ENCODE measurements at places on chromosomes 16 and 17.

GRCh38 chr16:54006693-54007092 lies 279.9 kb downstream of the IRX3 start:
- no peak for DNase-seq

- no peak for DNase-seq
Observed at GRCh38 chr16:70575376-70575775, 51.8 kb downstream of the SF3B3 start.

GRCh38 chr16:52499060-52499440 lies 47.9 kb downstream of the TOX3 start:
- no peak for DNase-seq

DNA sequence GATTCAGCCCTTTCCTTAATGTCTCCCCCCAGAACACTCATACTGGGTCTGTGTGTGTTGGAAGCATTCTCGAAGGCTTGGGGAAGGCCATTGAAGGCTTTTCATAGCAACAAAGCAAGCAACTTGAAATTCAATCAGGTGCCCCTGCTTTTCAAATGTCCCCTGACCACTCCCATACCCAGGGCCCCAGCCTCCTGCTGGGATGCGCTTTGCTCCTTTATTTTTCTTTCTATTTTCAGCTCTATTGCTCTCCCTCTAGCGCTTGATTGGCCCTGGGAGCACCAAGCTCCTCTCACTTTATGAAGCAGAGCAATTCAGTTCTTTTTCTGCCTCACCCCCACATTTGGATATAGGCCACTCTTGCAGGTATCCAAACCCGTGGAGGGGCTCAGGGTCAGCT lies 92.0 kb downstream of the WSCD1 start:
- DNase-seq: no peak

DNA sequence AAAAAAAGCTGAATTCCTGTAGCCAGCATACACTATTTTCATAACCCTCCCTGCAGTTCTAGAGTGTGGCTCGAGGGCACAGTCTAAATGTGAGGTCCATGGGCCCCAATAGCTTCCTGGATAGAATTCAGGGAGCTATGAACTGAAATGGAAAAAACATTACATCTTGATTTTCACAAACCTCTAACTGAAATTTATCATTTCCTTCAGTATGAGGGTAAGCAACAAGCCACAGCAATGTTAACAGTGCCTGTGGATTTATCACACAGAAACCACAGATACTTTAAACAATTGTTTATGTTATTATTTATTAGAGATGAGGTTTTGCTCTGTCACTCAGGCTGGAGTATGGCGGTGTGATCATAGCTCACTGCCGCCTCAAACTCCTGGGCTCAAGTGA lies 18.2 kb downstream of the TMEM92 start:
- DNase-seq: no peak

- DNase-seq: no peak
Observed at GRCh38 chr16:85635545-85636140, 22.5 kb downstream of the GSE1 start.

DNA sequence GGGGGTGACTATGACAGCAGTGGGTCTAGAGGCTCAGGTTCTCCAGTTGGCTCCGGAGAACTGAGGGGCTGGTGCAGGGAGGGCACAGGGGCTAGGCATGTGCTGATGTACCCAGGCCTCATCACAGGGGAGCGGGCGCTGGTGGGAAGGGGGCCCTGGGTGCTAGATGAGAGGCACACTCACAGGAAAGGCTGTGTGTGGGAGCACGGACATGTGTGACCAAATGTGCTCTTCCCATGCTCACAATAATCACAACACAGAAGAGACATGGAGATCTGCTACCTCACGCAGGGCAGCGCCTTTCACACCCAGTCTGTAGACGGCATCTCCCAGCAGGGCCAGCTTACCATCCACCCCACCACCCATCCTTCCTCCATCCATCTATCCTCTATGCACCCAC lies 17.4 kb upstream of the RASD1 start:
- DNase-seq: no peak

DNA sequence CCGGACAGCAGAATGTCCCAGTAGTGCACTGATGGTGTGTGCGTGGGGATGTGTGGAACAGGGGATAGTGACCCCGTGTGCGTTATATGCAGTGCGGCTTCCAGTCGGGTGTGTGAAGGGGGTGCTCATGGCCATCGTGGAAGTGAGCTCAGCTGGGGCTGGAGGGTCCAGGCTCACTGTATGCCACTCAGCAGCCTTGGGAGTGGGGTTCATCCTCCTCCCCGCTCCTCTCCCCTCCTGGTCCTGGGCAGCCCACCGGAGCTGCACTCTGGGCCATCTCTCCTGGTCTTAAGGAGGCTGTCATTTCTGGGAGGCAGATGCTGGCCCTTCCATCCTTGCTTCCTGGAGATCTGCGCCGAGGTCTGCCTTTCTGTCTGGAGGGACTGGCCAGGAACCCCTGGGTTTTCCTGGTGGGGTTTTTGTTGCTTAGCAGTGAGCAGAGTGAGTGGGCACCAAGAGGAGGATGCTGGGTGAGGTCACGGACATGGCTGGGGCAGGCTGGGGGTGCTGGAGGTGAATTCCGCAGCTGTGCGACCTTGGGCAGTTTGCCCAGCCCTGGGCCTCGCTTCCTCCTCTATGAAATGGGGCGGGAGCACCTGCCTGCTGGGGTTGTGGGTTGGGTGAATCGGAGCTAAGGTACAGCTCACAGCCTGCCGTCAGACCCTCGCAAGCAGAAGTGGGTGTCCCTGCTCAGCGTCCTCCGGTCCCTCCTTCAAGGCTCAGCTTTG lies 164.1 kb downstream of the SEC14L1 start:
- DNase-seq: no peak

DNA sequence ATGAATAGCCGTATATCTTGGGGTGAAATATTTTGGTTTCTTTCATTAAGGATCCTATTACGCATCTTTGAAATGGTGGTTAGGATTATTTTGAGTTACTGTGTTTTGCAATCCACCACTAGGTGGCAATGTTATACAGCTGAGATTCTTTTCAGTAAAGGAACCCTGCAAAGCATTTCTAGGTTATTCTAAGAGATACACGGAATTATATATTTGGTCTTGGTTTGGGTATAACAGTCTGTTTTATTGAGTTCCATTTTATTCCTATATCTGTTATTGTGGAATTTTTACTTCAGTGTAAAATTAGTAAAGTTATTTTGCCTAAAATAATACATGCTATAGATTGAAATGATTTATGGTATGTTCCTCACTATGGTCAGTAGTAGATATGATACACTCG lies 62.9 kb upstream of the CPHXL start:
- DNase-seq: no peak

DNA sequence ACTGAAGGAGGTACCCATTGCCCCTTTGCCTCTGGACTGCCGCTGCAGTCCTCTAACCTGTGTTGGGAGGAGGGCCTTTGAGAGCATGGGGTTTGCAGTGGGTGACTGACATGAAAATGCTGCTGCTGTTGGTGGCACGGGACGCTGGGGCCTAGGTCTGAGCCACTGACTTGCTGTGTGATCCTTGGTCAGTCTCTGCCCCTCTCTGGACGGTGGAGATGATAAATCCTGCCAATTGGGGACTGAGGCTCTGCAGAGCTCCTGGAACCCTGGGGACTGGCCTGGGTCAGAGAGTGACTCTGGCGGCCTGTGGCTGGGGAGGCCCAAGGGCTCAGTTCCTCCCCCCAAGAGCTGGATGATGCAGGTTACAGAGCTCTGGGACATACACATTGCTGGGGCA lies 6.1 kb upstream of the PYDC1 start:
- no peak for DNase-seq

DNA sequence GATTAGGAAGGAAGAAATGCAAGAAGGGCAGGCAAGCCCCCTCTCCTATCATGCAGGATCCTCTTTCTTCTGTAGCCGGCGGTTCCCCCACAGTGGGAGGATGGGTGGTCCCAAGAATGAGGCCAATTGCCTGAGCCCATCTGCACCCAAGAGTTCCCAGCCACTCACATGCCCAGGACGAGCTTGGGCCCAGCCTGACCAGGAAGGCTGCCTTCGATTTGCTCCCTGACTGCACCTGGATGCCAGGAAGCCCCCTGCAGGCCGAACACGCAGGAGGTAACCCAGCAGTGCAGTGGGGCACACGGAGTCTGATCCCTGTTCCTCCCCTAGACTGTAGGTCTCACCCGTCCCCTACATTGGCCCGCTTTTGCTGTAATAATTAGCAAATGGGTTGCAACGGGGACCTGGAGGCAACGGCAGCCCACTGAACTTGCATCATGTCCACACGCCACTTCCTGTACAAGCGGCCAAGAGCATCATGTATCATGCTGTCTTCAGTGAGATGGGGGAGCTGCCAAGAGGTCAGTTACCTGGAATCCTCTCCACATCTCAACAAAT lies 67.5 kb downstream of the AMFR start:
- DNase-seq: no peak

GRCh38 chr16:12617401-12617819 lies 186.3 kb downstream of the CPPED1 start:
- no peak for DNase-seq

GRCh38 chr16:5336941-5337340 lies 239.3 kb upstream of the EEF2KMT start:
- no peak for DNase-seq

GRCh38 chr17:31915456-31916100 lies 14.1 kb upstream of the UTP6 start:
- DNase-seq: no peak

DNA sequence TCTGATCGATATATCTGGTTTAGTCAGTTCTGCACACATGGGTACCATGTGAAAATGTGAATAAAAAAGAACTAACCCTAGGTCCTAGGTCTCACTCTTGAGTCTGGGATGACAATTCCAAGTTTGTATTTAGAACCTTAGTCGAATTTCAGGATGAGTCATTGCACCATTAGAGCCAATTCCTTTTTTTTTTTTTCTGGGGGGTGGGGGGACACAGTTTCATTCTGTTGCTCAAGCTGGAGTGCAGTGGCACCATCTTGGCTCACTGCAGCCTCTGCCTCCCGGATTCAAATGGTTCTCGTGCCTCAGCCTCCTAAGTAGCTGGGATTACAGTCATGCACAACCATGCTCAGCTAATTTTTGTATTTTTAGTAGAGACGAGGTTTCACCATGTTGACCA lies 41.6 kb downstream of the SPAG9 start:
- no peak for DNase-seq

DNA sequence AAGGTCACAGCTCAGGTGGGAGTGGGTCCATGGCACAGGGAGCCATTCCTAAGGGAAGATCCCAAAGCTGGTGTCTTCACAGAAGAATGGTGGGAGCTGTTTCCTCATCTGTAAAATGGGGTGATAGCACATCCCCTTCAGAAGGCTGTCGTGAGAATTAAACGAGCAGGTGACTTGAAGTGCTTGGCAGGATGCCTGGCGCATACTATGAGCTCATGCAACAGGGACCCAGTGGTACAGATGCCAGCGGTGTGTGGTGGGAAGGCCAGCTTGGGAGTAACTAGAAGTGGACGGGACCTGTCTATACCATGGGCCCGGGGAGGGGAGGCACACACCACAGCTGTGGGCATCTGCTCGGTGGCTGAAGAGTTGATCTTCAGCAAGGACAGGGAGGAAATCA lies 189.3 kb upstream of the TNRC6C start:
- DNase-seq: no peak

DNA sequence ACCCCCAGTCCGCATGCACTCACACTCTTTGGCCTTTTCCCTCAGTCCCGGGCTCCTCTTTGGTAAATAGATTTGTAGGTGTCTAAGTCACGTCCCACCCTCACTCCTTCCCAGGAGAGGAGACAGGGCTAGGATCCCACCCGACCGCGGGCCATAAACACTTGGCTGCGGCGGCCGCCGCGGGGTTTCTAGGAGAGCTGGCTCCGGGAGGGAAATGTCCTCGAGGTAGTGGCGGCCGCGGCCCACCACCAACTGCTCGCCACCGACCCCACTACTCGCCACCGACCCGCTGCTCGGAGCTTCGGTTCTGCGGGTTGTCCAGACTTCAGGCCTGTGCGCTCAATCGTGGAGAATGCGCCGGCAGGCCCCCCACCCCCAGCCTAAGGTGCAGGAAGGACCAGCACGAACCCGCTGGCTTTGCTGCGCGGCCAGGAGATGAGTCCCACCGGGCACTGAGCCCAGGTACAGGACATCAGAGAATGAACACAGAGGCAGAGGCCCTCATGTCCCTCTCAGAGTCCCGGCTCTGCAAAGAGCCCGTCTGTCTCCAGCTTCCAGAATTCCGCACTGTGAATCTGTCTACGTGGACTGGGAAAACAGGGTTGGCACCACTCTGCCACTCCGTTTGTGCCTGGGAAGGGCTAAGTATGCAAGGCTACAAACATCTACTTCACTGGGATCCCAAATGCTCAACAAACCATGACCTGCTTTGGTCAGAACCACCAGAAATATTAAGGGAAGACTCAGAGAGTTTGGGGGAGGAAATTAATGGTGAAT lies 2.5 kb downstream of the PRAC2 start:
- DNase-seq: no peak
